ENCODE measurements at places on chromosomes 2 and 18.

GRCh38 chr18:57976230-57976773 lies 67.7 kb upstream of the NEDD4L start:
- DNase-seq: no peak

DNA sequence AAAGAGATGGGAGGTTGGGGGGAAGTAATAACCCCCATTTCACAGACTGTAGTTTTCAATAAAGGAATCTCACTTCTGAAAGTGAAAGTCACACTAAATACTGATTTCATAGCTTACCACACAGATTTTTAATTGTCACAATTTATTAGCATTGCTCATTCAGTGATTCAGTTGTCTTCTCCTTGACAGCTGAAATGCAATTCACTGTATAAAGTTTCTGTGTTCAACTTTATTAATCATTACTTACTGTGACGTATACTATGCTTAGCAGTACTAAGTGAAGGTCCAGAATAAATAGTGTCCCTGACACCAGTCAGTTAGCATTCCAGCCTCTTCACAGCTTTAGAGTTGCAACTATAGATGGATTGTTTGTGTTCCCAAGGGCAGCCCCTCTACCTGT lies 324.1 kb upstream of the CRIM1 start:
- no peak for DNase-seq

GRCh38 chr2:59033661-59034060 lies 792.5 kb upstream of the FANCL start:
- no peak for DNase-seq

DNA sequence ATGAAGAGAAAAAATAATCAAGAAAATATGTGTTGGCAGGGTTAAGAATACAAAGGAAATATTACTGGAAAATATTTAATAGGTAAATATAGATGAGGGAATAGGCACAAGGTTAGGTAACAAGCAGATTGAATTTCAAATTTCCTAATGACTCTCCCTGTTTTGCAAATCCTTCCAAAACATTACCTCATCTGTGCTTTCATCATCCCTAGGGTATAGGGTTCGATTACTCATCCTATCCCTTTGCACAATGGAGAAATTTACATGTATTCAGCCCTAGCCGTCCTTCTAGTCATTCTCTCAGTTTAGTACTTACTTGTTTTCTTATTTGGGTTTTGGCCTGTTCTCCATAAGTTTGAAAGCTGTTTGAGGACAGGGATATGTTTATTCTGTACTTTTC lies 864.6 kb upstream of the FSHR start:
- DNase-seq: no peak

DNA sequence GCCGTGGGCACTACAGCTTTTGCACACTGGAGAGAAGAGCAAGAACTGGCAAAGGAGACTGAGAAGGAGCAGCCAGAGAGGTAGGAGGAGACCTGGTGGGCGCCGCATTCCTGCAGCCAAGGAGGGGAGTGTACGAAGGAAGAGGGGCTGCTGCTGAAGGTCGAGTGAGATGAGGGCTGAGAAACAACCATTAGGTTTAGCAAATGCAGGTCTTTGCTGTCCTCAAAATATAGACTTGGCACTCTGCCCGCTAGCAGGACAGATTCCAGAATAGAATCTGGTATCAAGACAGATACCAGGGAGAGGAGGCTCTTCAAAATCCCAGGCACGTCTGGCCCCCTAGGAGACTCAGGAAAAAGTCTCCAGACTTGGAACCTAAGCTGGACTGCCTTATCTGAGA lies 83.0 kb downstream of the TGOLN2 start:
- DNase-seq: no peak

DNA sequence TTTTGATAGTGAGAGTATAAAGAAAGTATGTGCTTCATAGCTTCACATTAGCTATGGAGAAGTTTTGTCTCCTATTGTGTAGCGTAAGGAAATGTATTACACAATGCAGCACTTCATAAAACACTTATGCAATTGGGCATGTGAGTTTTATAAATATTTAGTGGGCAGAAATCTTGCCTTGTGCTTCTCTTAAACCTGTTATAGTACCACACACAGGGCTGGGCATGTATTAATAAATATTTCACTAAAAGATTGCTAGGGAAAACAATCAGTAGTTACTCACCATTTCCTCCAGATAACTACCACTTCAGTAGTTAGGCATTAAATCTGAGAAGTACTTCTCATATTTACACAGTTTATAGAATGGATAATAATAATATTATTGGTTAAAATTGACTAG lies 1080.8 kb upstream of the PIK3C3 start:
- DNase-seq: no peak

GRCh38 chr2:187274146-187274545 lies 173.9 kb downstream of the CALCRL start:
- DNase-seq: no peak

GRCh38 chr2:64538764-64539433 lies 14.8 kb downstream of the AFTPH start:
- no peak for DNase-seq

DNA sequence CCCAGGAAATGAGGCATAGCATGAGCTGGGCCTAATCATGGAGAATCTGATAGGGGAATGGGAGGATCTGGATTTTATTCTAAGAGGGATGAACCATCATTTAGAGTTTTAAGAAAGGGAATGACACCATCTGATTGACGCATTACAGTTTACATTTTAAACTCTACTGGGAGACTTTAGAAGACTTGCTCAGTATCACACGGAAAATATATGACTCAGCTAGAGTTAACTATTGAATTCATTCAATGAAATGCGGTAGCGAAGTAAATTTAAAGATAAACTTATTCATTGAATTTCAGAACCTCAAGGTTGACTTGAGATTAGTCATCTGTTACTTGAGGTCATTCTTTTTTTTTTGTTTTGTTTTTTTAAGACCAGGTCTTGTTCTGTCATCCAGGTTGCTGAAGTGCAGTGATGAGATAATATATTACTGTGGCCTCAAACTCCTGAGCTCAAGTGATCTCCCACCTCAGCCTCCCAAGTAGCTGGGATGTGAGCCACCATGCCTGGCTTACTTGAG lies 25.0 kb downstream of the MC4R start:
- DNase-seq: no peak

Data from trophoblast cell (in vitro differentiated cells and primary cell).